ENCODE measurements at places on chromosomes 1 and 21. TPM values are rescaled to one million over a fixed set of nuclear protein-coding genes. Genes with fewer than 3 reads are reported as not detected.

Gene PKLR
- total RNA-seq = not detected

Gene FAM151A
- total RNA-seq = not detected

Gene S100A8
- not detected for total RNA-seq

Gene BGLAP
- 0.11 TPM for total RNA-seq

Gene MDM4
- total RNA-seq = 40.5 TPM

Gene PSEN2
- total RNA-seq = 26.0 TPM

Gene AMPD1
- total RNA-seq = not detected

Gene PLEKHM2
- 60.5 TPM for total RNA-seq

Gene LIPI
- total RNA-seq = not detected

Measured in uterine smooth muscle cell (primary cell).